ENCODE measurements at places on chromosomes 12 and 14.

GRCh38 chr14:63248211-63248610, 44.0 kb downstream of the RHOJ start:
- no peak for DNase-seq

GRCh38 chr14:25520821-25521220, 470.9 kb upstream of the STXBP6 start:
- DNase-seq = no peak

DNA sequence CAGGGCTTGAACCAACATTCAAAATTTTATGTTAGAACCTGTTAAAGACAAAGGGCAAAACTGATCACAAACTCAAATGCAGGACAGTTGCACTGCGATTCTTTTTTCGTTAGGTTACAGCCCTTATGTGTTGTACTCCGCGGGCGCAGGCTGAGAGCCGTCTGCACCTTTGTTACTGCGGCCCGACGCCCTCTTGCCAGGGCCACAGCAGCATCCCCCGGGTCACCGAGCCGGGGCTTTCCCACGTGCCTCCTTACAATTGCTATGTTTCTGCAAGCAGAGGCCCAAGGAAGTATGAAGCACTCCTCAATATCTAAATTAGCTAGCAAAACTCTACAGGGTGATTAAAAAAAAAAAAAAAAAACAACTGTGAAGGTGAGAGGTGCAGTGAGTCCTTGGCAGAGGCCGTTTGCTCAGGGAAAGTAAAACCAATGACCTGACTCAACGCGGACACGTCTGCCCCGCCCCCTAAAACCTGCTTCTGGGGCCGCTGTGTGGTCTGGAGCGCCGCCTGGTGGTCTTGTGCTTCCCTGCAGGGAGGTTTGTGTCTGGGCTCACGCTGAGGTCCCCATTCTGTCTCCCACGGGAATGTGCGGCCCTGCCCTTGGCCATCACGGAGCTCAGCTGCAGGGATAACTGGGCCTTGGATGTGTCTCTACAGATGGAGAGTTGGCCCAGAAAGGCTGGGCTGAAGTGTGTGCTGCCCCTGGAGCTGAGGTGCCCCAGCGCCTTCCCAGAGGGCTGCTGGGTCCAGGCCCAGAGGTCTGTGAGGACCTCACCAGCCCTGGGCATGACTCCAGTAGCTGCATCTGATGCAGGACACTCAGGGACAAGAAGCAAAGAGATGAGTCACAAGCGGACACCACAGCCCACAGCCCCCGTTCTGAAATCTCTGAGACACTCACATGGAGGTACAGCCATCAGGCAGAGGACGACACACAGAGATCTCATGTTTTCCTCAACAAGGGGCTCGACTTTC, 418.5 kb downstream of the TMEM121 start:
- DNase-seq = no peak

- no peak for DNase-seq
Measured at GRCh38 chr12:25792031-25792430, 166.5 kb upstream of the RASSF8 start.

GRCh38 chr12:49973361-49973830, 649 bp downstream of the AQP6 start:
- DNase-seq = no peak

- no peak for DNase-seq
Measured at GRCh38 chr12:32148372-32148771, 41.7 kb downstream of the BICD1 start.

DNA sequence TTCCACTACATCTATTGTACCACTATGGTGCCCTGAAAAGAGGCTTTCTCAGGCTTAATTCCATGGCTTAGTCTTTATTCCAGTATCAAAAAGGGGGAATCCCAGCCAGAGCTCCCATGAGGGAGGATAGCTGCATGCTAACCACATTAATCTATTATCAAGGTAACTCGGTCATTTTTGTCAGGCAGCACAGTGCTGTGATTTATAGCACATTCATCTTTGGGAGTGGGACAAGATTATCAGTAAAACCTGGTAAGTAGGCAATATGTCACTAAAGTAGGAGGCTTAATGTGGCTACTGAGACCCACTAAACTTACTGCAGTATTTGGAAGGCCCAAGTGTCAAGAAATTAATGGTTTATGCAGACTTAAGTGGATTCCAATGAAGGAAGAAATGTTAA, 58.9 kb downstream of the DAD1 start:
- DNase-seq = no peak

DNA sequence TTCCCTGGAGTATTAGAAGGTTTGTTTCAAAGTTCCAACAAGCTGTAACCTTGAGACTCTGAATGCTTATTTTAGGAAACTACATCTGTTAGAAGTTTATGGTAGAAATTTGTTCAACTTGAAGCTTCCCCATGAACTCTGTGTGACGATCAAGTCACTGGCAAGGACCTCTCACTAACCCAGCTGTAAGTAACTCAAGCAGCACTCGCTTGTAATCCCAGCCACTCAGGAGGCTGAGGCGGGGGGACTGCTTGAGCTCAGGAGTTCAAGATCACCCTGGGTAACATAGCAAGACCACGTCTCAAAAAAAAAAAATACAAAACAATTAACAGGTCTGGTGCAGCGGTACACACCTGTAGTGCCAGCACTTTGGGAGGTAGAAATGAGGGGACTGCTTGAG, 25.6 kb downstream of the TESC start:
- no peak for DNase-seq

GRCh38 chr14:56730538-56731145, 79.6 kb downstream of the OTX2 start:
- DNase-seq = no peak

DNA sequence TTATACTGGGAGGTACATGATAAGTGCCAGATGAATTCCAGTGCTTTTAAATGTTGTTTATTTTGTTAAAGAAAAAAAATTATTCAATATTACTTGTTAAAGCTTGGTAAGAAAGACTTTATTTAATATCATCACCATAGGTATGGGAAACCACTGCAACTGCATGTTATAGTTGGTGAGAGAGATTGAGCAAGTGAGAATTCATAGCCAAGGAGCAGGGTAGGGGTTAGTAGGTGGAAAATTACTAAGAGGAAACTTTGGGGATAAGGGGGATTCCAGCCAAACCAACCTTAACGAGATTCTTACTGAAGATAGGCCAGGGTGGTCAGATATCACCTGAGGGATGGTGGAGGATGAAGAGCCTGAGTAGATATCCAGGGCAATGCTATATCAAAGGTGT, 38.4 kb downstream of the SLC16A7 start:
- DNase-seq = no peak

DNA sequence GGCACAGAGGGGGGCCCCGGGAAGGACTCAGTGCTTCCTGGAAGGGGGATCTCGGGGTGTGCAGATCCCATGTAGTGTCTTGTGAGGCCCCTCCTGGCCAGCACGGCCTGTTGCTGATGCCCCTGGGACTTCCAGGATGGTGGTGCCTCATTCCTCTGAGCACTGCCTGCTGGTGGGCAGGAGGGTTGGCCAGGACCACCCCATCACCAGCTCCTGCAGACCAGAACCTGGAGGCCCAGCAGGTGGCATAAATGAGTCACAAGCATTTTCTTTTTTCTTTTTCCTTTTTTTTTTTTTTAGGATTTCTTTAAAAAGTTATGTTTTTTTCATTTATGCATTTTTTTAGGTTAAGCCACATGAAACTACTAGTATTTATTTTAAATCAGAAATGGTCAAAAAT, 8.0 kb downstream of the MMP17 start:
- DNase-seq = no peak

- DNase-seq = no peak
Measured at GRCh38 chr12:27426743-27427487, 19.6 kb upstream of the SMCO2 start.

DNA sequence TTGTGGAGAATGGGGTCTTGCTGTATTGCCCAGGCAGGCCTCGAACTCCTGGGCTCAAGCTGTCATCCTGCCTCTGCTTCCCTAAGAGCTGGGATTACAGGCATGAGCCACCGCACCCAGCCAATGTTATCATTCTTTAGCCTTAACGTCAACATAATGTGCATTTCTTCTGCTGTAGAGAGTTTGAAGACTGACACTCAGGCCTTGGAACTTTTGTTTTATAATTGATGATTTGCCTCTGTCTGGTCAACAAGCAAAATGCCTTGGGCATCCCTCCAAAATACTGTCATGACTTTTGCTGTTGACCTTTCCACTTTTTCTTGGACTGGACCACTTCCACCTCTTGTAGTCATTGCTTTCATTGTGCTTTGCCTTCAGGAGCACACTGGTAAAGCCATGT, 29.0 kb downstream of the FAM234B start:
- no peak for DNase-seq

- DNase-seq = no peak
Measured at GRCh38 chr14:52002542-52002941, 13.2 kb downstream of the RTRAF start.

DNA sequence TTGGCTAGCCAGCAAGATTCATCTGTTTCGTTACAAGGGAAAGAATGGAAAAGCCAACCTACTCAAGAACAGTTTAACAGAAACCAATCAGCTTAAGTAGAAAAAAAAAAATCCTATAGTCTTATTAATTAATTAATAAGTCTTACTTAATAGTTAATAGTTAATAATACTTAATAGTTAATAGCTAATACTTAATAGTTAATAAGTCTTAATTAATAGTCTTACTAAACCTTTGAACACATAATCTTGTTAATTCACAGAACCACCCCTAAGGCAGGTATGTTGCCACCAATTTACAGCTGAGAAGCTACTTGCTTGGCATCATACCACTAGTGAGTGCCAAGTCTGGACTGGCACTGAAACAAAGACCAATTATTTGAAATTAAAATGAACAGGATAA, 19.9 kb downstream of the MFAP5 start:
- no peak for DNase-seq

GRCh38 chr12:115815924-115816323, 461.6 kb downstream of the MED13L start:
- no peak for DNase-seq

- DNase-seq = no peak
Measured at GRCh38 chr14:62079038-62079437, 316.8 kb downstream of the SNAPC1 start.

- DNase-seq = peak; percentile 65
Measured at GRCh38 chr12:62631471-62632410, 165.1 kb downstream of the MON2 start.

DNA sequence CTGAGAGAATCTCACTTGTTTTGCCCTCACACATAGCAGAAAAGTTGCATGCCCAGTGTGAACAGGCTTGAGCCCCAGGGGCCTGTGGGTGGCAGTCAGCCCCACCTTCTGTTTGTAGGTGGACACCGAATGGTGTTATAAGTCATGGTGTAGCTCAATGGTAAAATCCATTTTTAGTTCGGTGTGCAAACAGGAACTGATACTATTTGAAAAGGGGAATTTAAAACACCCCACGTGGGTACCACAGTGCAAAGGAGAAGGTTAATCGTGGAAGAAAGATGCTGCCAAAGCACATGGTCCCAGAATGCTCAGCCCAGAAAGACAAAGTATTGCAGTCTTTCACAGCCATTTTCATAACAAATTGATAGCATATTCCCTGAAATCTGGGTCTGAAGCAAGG, 71.8 kb upstream of the GZMB start:
- no peak for DNase-seq

GRCh38 chr14:32254952-32255679, 52.0 kb upstream of the RNU6-8 start:
- peak; percentile 50 for DNase-seq

GRCh38 chr14:93228550-93228949, 21.5 kb downstream of the UBR7 start:
- DNase-seq = no peak

DNA sequence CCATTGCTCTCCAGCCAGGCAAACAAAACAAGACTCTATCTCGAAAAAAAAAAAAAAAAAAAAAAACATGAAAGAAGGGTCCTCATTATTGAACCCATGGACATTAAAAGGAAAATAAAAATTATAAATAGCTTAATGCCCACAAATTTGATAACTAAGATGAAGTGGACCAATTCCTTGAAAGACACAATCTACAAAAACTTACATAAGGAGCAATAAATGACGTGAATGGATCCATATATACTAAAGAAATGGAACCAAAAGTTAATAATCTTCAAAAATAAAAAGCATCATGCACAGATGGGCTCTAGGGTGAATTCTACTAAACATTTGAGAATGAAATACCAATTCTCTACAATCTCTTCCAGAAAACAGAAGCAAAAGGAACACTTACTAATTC, 47.7 kb upstream of the AP4S1 start:
- no peak for DNase-seq

DNA sequence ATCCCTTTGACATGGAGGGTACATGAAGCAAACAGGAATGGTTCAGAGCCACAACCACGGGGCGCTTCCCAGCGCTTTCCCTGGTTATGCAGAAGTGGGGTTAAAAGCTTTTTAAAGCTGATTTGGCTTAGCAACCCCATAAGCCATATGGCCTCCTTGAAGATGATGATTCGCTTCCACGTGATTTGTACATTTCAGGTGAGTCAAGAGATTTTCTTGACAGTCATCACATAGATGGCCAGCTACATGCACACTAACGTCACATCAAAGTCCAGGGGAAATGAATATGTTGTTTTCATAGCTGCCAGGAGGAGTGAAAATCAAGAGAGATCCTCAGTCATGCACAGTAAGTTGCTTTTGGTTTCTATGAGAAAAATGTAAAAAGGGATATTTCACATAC, 309.7 kb downstream of the TMEM132D start:
- no peak for DNase-seq

- no peak for DNase-seq
Measured at GRCh38 chr12:131987552-131987951, 37.8 kb downstream of the EP400 start.

GRCh38 chr12:6538420-6539313, 4.3 kb downstream of the GAPDH start:
- DNase-seq = no peak

DNA sequence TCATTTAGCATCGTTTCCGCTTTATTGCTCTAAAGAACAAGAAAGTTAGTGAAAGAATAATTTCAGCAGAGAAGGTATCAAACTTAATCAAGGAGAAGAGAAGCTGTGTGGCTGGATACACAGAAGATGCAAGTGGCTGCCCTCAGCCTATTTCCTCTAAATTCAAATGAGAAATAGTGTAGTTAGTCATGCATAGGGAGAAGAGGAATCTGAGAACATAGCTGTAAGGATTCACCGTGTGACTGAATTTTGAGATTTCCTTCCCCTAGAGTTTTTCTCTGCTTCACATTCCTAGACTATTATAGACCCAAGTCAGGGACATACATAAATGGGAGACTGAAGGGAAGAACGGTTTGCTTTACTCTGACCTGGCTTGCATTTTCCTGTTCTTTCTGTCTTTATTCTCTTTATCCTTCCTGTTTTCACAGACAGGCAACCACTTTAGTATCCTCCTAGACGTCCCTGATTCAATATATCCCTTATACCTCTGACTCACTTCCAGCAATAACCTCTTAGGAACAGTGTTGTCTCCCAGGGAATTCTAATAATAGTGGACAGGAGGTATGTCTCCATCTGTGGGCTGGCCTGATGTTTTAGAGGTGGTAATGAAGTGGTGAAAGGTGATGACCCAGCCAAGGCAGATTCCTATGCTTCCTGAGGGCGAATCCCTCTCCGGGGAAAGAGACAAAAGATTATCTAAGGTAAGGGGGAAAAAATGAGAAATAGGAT, 7.0 kb downstream of the RNASE10 start:
- no peak for DNase-seq
